ENCODE measurements at places on chromosomes 4 and X.

DNA sequence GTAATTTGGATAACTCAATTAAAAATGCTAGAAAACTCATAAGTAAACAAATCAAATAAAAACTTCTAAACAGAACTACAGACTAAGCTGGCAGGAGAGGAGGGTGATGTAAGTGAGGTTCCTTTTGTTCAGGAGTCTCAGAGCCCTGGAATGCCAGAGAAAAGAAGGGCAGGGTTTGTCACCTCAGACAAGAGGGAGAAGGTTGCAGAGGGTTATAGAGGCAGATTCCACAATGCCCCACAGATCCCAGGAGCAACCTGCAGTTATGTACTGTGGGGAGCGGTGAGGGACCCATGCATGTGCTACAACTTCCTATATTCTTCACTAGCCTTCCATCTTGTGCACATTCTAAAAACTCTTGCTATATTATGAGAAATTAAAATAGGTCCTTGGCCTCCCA is 129.7 kb downstream of the CFAP299 start:
- DNase-seq, result no peak

DNA sequence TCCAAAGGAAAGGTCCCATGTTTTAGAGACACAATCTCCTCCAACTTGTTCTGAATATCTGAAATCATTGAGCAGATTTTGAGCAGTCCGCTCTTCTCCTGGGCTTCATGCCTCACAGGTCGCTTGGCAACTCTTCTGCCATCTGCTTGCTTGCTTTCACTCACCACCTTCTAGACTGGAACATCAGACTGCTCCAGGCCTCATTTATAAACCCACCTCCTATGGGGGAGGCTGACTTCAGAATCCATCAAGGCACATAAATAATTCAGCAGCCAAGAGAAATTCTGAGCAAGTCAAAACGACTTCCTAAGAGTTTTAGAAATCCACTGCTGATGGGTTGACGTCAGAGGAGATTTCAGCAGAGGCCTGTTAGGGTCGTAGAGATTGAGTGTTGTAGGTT is 64.1 kb downstream of the FAM184B start:
- no peak for DNase-seq

DNA sequence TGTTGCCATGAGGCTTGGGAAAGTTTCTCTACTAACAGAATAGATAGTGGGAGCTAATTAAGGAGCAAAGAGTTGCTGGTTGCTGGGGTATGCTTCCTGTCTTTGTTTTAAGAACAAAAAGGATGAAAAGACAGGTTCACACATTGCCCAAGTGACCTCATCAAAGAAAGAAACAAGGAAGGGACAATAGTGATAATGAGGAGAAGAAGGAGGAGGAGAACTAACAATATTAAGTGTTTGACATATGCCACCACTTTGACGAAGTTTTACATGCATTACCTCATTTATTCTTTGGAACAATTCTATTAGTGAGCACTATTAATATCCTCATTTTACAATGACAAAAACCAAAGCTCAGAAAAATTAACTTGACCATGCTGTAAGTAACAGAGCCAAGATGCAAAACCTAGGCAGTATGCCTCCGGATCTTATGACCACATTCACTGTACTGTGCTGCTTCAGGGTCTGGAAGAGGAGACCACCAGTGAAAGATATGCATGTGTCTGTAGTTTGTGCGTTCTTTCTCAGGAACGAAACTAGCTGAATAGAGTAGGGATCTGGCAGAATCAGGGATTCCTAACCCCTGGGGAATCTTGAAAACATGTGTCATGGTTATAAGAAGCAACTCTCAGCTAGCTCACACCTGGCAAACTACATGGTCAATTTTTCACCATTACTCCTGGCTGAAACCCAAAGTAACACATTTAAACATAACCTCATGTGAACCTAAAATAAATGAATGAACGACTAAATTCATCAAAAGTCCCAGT is 83.8 kb downstream of the MOSPD2 start:
- DNase-seq, result no peak

DNA sequence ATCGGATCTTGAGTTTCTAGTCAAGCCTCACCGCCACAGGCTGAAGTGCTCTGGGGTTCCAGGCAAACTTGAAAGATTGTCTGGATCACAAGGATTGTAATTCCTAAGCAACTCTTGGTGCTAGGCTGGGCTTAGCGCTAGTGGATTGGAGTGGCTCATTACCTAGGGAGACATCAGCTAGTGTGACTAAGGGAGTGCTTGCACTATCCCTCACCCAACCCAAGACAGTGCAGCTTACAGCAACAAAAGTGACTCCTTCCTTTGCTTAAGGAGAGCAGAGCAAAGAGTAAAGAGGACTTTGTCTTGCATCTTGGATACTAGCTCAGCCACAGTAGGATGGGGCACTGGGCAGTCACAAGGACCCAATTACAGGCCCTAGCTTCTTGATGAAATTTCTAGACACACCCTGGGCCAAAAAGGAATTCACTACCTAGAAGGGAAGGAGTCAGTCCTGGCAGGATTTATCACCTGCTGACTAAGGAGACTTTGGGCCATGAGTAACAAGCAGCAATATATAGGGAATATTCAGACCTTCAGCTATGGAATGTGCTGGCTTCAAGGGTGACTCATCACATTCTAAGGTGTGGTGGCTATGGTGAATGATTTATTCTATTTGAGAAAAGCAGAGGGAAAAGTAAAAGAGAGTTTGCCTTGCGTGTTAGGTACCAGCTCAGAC is 1212.4 kb downstream of the PCDH18 start:
- DNase-seq, result no peak

GRCh38 chrX:145818186-145819113 is 821 bp downstream of the SLITRK2 start:
- no peak for DNase-seq

DNA sequence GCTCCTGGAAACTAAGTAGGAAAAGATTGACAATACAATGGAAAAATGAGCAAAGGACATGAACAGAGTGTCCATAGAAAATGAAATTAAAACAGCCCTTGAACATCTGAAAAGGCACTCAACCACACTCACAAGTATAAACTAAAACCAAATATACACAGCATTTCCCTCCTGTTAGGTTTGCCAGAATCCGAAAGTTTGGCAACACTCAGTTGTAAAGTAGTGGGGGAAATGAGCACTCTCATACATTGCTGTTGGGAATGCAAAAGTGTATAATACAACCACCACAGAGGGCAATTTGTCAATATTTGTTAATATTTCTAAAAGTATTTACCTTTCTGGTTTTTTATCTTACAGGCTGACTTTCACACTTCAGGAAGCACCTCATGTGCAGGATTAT is 84.2 kb upstream of the TMEM164 start:
- DNase-seq, result no peak
